ENCODE measurements at places on chromosomes 12 and 14.

DNA sequence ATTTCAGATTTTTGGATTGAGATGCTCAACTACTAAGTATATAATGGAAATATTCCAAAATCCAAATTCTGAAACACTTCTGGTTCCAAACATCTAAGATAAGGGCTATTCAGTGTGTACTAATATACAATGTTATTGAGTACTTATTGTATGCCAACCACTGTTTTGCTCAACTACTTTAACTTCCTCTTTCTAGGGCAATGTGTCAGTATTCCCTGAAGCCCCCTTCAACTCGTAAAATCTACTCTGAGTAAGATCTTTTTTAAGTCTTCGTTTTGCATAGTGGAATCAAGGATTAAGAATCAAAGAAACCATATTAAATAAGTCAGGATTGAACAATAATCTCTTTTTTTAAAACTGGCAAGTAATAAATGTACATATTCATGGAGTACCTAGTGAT is 45.5 kb downstream of the SPATA7 start:
- DNase-seq, result no peak

DNA sequence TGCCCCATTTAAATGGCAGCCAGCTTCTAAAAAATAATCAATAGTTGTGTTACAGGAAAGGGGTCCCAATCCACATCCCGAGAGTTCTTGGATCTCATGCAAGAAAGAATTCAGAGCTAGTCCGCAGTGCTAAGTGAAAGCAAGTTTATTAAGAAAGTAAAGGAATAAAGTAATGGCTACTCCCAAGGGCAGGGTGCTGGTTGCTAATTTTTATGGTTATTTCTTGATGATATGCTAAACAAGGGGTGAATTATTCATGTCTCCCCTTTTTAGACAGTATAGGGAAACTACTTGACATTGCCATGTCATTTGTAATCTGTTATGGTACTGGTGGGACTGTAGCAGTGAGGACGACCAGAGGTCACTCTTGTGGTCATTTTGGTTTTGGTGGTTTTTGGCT is 591.3 kb downstream of the LRFN5 start:
- DNase-seq, result no peak

GRCh38 chr12:81835783-81836182 is 76.6 kb upstream of the PPFIA2 start:
- no peak for DNase-seq

GRCh38 chr14:96863327-96863985 is 66.3 kb downstream of the VRK1 start:
- no peak for DNase-seq
